Left lung (tissue), 14 donors: ENCODE measurements at places on chromosomes 6 and 20.

- DNase-seq = no peak
Observed at GRCh38 chr6:108580646-108581045, 19.9 kb downstream of the FOXO3 start.

DNA sequence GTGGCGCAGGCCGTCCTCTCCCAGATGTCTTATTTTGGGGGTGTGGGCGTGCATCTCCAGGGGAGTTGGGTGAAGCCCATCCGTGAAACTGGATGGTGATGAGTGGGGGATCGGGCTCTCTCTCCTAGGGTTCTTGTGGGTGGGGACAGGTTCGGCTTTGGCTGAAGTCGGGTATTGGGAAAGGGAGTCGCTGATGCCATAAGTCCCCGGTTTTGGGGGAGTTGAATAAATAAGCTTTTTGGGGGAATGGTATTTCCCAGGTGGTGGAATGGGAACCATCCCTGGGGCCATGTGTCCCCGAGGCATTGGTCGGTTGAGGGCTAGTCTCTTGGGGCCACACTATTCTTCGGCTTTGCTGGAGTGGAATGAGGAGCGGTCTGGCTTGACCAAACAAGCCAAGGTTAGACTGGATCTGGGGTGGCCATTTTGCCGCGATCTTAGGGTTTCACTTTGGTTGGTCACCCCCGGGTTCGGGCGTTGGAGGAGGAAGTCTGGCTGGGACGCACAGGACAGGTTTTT, 481 bp downstream of the ZNF133 start:
- DNase-seq = peak; percentile 33

DNA sequence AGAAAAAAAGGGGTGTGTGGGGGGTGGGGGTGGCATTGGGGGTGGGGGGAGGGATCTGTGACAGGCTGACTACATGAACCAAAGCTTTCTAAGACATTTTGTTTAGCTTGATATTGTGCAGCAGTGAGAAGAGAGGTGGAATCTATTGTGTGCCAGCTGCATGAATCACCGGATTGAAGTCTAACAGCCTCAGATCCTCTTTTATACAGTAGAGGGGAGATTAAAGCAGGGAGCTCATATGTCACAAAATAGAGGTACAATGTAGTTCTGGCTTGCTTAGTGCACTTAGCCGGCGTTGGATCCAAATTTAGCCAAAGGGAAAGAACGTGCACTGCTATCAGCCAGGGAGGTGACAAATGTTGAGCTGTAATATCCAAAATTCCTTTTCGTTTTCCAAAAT, 404.2 kb upstream of the CITED2 start:
- DNase-seq = no peak

DNA sequence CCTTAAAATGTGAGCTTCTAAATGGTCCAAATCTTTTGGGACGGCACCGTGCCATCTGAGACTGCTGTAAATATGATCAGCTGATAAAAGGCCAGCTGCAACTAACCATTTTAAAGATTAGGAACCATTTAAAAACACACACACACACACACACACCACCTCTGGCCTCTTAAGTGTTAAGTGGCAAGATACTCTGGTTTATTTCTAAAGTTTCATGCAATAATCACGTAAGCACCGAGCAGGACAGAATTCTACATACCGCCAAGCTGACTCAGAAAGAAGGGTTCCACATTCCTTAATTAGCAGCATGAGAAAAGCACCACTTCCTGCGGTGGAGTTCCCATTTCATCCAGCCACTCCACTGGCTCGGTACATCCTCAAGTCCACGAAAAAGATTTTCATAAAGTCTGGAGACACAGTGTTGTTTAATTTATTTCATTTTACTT, 17.8 kb upstream of the ZNF217 start:
- peak; percentile 55 for DNase-seq
